ENCODE measurements at places on chromosomes 1 and 21. TPM values are rescaled to one million over a fixed set of nuclear protein-coding genes. Genes with fewer than 3 reads are reported as not detected.

Gene ACOT11
- total RNA-seq = 5.0 TPM

GRCh38 chr21:17819114-17819876 is at the start of gene C21orf91:
C21orf91 (minus strand) TSS chr21:17819356; CDS start chr21:17818318, 1,038 bp downstream.
- DNase-seq = peak; percentile 96

DNA sequence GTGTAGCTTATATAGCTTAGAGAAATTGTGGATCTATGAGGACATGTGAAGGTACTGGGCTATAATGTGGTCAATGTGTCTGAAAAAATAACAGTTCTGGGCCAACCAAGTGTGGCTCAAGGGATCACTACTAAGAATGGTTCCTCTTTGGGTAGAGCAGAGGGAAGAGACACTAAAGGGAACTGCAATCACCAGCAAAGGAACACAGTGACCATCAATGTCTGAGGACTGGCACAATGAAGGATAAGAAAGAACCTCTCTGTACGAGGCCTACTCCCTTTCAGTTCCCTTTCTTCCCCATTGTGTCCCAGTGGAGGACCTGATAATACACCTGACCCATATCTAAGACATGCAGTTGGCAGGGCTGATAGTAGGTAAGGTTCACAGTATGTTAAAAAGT is 89.9 kb upstream of the JAK1 start:
- DNase-seq = no peak

DNA sequence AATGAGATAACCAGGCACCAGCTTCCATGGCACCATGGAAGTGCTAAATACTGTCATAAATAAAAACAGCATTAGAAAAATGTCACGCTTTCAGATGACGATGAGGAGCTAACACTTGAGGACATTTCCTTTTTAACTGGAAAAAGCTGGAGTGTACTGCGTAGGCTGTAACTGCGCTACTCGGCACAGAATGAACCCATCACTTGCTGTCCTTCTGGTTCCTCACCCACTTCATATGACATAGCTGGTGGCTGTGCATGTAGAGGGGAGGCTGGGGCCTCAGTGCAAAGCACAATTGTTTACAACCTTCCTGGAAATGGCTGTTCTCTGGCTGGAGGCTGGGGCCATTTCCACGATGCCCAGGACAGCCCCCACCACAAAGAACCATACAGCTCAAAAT is 55.7 kb downstream of the NTPCR start:
- DNase-seq = no peak

DNA sequence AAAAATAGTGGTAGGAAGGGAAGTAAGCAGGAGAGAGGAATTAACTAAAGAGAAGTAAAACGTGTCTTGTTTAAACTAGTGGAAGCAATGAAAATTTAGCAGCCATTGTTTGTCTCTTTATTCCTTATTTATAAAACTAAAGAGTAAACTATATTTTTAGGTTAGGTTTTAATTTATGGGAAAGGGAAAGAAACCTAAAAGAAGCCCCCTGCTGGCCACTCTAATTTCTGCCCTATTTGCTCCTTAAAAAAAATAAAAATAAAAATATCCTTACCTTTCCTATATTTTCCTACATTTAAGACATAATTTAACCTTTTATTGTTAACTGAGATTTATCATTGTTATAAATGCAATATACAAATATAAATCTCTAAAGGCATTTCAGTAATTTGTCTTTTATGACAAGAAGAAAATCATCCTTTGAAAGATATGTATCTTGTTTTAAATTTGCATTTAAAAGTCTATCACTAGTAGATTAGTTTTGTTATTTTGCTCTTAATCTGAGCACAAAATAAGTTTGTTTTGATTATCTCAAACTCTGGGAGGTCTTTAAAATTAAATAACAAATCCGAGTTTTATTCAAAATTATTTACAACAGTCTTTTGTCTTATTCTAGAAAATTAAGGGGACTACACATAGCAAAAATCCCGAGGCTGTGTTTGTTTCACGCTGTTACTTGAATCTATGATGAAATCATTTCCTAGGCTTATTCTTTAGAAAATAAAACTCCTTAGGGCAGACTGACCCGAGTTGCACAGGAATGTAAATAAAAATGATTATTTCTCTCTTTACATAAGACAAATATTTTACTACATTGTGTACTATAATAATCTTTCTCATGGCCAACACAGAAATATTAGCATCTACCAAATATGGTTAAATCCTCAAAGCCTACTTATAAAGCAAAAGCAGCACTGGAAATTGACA is 201.7 kb downstream of the NRIP1 start:
- no peak for DNase-seq

- no peak for DNase-seq
These were observed 69.6 kb downstream of the SIM2 start for GRCh38 chr21:36768496-36768895.

- no peak for DNase-seq
These were observed 75.1 kb upstream of the DPH5 start for GRCh38 chr1:101100674-101101073.

Gene PRKAA2
- 3.8 TPM for total RNA-seq

- DNase-seq = no peak
These were observed 24.4 kb downstream of the LHX4 start for GRCh38 chr1:180254496-180254819.

Gene CYYR1
- total RNA-seq = 51.3 TPM

GRCh38 chr1:72845381-72845780 is 563.0 kb upstream of the NEGR1 start:
- DNase-seq = no peak

- DNase-seq = no peak
These were observed 22.3 kb upstream of the NR5A2 start for GRCh38 chr1:200005165-200005564.

Gene NOS1AP
- 4.9 TPM for total RNA-seq

Gene LCE2C
- total RNA-seq = not detected

DNA sequence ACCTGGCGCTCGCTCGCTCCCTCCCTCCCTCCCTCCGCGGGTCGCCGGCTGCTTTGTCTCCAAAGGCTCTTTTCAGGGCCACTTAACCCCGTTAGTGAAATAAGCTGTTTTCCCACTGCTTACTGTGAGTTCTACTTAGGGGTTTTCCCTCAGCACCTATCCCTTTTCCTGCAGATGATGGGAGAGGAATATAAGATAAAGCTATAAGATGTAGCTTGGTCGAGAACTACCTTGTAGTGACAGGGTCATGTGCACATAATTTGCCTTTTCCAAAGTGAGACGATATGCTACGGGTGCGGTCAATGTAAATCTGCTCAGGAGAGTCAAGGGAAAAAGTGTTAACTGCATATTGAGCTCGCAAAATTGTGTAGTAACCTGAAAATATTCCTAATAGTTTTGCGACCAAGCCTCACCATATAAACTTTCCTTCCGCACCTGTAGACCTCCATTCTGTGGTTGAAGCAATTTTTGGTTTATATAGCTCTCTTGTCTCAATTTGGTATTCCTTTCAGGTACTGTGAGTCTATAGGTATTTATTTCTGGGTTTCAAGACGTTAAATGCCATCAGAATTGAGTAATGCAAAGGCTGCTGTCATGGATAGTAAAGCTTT is 55.8 kb upstream of the BOLA1 start:
- DNase-seq = no peak

Gene DOCK7
- 34.7 TPM for total RNA-seq

DNA sequence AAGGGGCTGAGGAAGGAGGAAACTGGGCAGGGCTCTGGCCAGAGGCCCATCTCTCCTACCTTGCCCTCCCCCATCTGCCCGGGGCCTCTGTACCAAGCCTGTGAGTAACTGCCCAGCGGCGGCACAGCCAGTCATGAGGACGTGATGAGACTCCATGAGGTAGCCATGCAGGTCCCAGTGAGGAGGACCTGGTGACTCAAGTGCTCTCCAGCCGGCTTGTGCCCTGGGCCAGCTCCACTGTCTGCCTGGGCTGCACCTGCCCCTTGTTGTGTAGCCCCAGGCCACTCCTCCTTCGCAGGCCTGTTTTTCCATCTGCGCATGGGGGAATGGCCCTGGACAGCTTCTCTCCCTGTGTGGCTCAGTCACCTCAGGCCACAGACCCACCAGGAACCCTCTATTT is 42.0 kb upstream of the PADI1 start:
- DNase-seq = no peak
